Activated CD4-positive, alpha-beta memory T cell treated with anti-CD3 and anti-CD28 coated beads for 36 hours (primary cell): ENCODE measurements at places on chromosomes 4 and X.

- no peak overlapping the region for H3K4me3 ChIP-seq
- H3K36me3 ChIP-seq, result no peaks in the 10 kb centered on the region
- no peak for DNase-seq
- peaks cover 3% of the 10 kb centered on the region for H3K27me3 ChIP-seq
- no peaks in the 10 kb centered on the region for H3K4me1 ChIP-seq
Measured at GRCh38 chr4:109025471-109026076, 262.7 kb upstream of the ETNPPL start.

GRCh38 chr4:33226133-33226532, 2506.0 kb downstream of the PCDH7 start:
- DNase-seq, result no peak
- no peaks in the 10 kb centered on the region for H3K4me1 ChIP-seq
- no peaks in the 10 kb centered on the region for H3K36me3 ChIP-seq
- no peak overlapping the region for H3K27ac ChIP-seq
- H3K27me3 ChIP-seq, result no peaks in the 10 kb centered on the region

DNA sequence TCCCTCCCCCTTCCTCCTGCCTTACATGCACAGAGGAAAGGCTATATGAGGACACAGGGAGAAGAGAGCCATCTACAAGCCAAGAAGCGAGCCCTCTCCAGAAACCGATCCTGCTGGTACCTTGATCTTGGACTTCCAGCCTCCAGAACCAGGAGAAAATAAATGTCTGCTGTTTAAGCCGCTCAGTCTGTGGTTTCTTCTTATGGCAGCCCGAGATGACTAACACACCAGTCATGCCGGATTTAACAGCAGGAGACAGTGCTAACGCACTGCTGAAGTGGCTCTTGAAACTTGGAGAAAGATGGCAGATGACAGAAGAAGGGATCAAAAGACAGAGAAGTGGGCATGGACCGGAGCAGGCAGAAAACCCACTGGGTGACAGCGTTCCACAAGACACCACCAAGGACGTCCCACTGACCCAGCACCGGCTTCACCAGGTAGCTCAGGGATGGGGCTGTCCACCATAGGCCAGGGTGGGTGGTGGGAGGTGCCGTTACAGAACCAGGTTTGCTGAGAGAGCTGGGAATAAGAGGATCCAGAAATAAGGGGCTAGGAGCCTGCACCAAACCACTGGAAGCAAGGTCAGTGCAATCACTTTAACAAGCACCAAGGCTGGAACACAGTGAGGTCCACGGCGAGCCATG, 6.2 kb upstream of the MAN2B2 start:
- DNase-seq, result no peak
- no peak overlapping the region for H3K4me3 ChIP-seq
- no peaks in the 10 kb centered on the region for H3K36me3 ChIP-seq

- no peak overlapping the region for H3K4me3 ChIP-seq
- H3K27ac ChIP-seq, result no peak overlapping the region
- DNase-seq, result no peak
- no peaks in the 10 kb centered on the region for H3K36me3 ChIP-seq
- no peaks in the 10 kb centered on the region for H3K27me3 ChIP-seq
Measured at GRCh38 chrX:15165832-15166231, 104.1 kb downstream of the ASB9 start.

DNA sequence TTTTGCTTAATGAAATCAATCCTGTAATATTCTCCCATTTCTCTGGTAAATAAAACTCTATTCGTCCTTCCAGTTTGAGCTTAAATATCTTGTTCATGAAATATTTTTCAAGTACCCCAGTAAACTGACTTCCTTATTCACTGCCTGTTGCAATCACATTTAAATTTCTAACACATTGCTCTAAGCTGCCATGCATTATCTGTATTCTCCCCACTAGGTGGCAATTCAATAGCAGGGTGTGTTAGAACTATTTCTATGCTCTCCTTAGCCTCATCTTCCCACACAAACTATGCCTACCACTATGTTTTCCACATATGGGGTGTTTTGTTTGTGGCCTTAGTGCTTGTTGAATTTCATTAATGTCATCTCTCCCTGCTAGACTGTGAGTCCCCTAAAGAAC, 377.1 kb upstream of the HS3ST1 start:
- H3K27me3 ChIP-seq, result no peaks in the 10 kb centered on the region
- DNase-seq, result no peak
- no peaks in the 10 kb centered on the region for H3K36me3 ChIP-seq
- H3K27ac ChIP-seq, result no peak overlapping the region

DNA sequence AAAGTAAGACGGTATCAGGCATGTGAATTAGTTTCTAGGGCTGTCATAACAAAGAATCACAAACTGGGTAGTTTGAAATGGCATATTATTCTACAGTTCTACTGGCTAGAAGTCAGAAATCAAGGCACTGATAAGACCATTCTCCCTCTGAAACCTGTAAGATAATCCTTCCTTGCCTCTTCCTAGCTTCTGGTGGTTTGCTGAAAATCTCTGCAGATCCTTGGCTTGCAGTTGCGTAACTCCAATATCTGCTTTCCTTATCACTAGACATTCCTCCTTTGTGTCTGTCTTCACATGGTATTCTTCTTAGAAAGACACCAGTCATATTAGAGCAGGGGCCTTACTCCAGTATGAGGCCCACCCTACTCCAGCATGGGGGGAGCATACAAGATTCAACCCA, 19.6 kb upstream of the LCORL start:
- H3K27me3 ChIP-seq, result peaks cover 18% of the 10 kb centered on the region
- H3K27ac ChIP-seq, result no peak overlapping the region
- no peak for DNase-seq
- no peaks in the 10 kb centered on the region for H3K4me1 ChIP-seq
- H3K4me3 ChIP-seq, result no peak overlapping the region
- no peaks in the 10 kb centered on the region for H3K36me3 ChIP-seq

- no peak overlapping the region for H3K4me3 ChIP-seq
- DNase-seq, result no peak
- peaks cover 13% of the 10 kb centered on the region for H3K27me3 ChIP-seq
- H3K27ac ChIP-seq, result no peak overlapping the region
- H3K4me1 ChIP-seq, result no peaks in the 10 kb centered on the region
Measured at GRCh38 chr4:185576314-185576961, 41.1 kb upstream of the PDLIM3 start.

DNA sequence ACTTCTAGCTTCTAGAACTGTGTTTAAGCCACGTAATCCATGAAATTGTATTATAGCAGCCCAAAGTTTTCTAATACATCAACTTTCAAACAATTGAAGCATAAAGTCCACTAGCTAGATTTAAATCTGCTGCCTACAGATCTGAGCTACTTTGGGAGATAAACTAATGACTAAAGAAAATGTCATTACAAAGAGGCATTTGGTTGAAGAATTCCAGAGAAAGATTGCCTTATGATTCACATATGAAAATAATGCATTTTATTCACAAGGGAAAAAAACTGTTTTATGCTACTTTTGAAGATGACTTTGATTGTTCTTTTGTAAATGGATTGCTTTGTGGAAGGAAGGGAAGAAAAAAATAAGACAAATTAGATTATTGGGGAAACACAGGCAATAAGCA, 124.1 kb upstream of the SLIT2 start:
- H3K27ac ChIP-seq, result no peak overlapping the region
- no peaks in the 10 kb centered on the region for H3K4me1 ChIP-seq
- H3K27me3 ChIP-seq, result no peaks in the 10 kb centered on the region
- no peak overlapping the region for H3K4me3 ChIP-seq
- H3K36me3 ChIP-seq, result no peaks in the 10 kb centered on the region

- H3K4me1 ChIP-seq, result peaks cover 29% of the 10 kb centered on the region
- H3K4me3 ChIP-seq, result no peak overlapping the region
- no peak overlapping the region for H3K27ac ChIP-seq
Measured at GRCh38 chrX:39616098-39616729, 481.5 kb downstream of the BCOR start.
